ENCODE measurements at places on chromosomes 7 and 10. TPM values are rescaled to one million over a fixed set of nuclear protein-coding genes. Genes with fewer than 3 reads are reported as not detected.

Gene ADCY1
- total RNA-seq = 4.3 TPM

GRCh38 chr10:99235658-99236626 is at the start of gene HPSE2:
HPSE2 (minus strand) TSS chr10:99235852.
- no peak within 1 kb of the TSS for H3K27ac ChIP-seq
- H3K27me3 ChIP-seq = peaks cover 99% of the 10 kb centered on the region
- no peak for DNase-seq
- no peaks in the 10 kb centered on the region for H3K36me3 ChIP-seq
- no peaks in the 10 kb centered on the region for H3K4me1 ChIP-seq

Gene HABP2
- not detected for total RNA-seq

DNA sequence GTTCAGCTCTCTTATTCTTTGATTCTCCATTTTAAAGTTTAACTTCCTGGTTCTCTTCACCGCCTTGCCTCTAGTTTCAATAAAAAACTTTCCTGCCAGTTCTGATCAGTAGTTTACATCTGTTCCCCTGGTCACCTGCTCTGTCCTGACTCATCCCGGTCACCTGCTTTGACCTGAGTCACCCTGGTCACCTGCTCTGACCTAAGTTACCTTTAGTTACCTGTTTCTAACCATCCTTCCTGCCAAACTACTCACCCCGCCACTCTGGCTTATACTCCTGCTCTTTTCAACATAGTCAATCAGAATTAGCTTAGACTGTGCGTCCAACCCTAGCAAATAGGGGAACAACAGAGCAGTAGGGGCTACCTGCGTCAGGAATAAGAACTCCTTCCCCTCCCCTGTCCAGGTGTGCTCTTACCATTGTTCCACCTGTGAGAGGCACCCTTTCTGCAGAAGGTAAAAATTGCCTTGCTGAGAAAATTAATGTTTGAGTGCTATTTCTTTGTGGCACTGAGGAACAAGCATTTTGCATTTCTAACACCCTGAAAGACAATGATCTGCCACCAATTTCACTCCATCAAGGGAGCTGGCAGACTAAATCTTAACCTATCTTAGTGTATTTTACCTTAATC is 263.6 kb downstream of the DOCK4 start:
- no peak overlapping the region for H3K4me3 ChIP-seq
- no peaks in the 10 kb centered on the region for H3K27me3 ChIP-seq
- H3K4me1 ChIP-seq = no peaks in the 10 kb centered on the region
- H3K27ac ChIP-seq = no peak overlapping the region
